ENCODE measurements at places on chromosomes 5 and 9. TPM values are rescaled to one million over a fixed set of nuclear protein-coding genes. Genes with fewer than 3 reads are reported as not detected.

Gene ALDH7A1
- total RNA-seq, result 60.9 TPM

Gene GCNT4
- 8.3 TPM for total RNA-seq

Gene CCNI2
- total RNA-seq, result 1.4 TPM

Gene ALDH1B1
- 13.3 TPM for total RNA-seq

Measured in type B pancreatic cell (in vitro differentiated cells).